WTC11 (cell line): ENCODE measurements at places on chromosomes 7 and 10. TPM values are rescaled to one million over a fixed set of nuclear protein-coding genes. Genes with fewer than 3 reads are reported as not detected.

DNA sequence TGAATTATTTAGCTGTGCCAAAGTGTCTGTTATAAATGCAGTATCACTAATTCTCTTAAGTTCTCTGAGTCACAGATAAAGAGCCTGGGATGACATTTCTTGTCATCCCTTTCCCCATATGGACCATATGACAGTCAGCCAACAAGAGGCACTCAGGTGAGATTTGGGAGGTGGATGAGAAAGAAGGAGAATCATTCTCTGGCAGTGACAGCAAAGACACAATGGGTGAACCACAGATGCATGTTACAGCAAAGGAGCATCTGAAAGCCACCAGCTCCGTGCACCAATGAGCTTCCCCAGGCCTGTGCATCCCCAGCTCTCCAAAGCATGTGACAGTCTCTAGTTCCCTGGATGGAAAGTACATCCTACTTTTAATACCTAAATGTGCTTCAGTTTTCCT lies 10.8 kb downstream of the GIMAP6 start:
- no peaks in the 10 kb centered on the region for H3K36me3 ChIP-seq
- no peaks in the 10 kb centered on the region for H3K4me1 ChIP-seq
- H3K27ac ChIP-seq: no peak overlapping the region
- H3K4me3 ChIP-seq: no peak overlapping the region
- DNase-seq: no peak

LRRC4 gene
- 7.8 to 14.9 TPM (median 9.9 TPM) in 3 replicates for total RNA-seq

- peaks cover 65% of the 10 kb centered on the region for H3K36me3 ChIP-seq
- DNase-seq: peak; percentile 22
- H3K4me3 ChIP-seq: peak overlapping the region; percentile 93
- H3K27ac ChIP-seq: peak overlapping the region; percentile 99
Measured at GRCh38 chr7:155644971-155645509, 579 bp downstream of the RBM33 start.

DNA sequence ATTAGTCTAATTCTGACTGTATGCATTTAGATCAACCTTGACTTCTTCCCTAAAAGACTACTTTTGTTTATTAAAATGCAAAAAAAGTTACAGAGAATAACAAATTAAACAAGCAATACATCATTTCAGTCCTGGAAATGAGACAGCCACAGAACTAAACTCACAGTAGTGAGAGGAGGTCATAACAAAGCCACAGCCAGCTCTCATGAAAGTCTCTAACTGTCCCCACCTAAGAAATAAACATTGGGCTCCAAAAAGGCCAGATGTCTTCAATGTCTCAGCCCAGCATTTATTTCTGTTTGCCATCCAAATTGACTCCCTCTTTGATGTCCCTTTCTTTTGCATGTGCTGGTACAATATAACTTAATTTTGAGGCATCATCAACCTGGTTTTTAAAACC lies 74.4 kb downstream of the NHLRC2 start:
- no peaks in the 10 kb centered on the region for H3K27me3 ChIP-seq
- no peak overlapping the region for H3K27ac ChIP-seq
- H3K4me3 ChIP-seq: no peak overlapping the region
- 0 out of 2 replicates have a peak, but pooled peaks cover 3% of the 10 kb centered on the region for H3K4me1 ChIP-seq

ODAD2 gene
- total RNA-seq: 4.1 to 4.3 TPM (median 4.1 TPM) in 3 replicates
